ENCODE measurements at places on chromosomes 2 and 18.

GRCh38 chr2:98664323-98664722 is 55.9 kb downstream of the UNC50 start:
- DNase-seq, result peak; percentile 93

GRCh38 chr2:239465017-239466001 is 64.5 kb upstream of the HDAC4 start:
- DNase-seq, result no peak

DNA sequence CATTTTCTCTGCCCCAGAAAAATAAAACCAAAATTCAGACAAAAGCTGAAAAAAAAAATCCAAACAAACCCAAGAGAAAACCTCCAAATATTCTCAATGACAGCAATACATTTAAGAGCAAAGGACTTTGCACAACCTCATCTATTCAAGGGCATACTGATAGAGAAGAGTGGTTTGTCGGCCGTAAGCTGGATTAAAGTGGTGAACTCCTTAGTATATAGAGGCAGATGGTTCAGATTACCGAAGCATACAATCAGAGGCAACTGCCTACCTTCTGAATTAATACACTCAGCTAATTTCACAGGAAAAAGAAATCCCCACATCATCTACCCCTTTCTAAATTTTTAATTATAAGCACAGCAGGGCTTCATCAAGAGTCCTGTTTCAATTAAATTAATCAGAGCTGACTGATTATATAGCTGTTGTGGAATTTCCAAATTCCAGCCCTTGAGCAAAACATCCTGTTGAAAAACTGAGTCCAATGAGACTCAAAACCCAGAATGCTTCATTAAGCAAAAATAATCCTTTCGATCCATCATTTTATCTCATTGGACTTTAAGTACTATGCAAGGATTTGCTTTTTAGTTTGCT is at the start of gene CPLX4:
TSS of gene CPLX4 (minus strand) at position 190 of the 591 bp plus-strand sequence. CDS start at position 3, 187 bp downstream.
- no peak for DNase-seq

GRCh38 chr2:1166976-1167375 is 216.3 kb downstream of the SNTG2 start:
- no peak for DNase-seq

DNA sequence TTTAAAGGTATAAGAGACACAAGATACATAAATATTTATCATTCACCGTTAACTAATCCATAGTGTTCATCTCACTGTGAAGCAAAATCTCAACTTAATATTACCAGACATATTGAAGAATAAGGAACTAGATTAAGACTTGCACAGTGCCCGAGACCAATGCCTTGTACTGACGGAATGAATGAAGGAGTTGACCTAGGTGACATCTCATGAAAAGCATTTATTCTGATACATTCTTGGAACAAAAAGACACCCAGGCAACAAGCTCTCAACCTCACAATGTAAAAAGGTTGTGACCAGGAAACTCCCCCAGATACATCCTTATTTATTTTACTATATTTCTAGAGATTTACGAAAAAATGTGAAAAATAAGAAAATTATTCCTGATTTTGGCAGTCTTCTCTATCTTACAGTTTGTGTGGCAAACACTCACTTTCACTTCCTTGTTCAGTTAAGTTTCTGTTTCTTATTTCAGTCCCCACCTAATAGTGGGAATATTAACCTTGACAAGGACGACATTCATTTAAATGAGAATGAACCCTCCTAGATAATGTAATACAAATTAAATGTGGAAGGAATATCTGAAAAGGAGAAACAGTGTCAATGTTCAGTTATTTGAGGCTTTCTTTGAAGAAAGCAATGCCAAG is 28.4 kb downstream of the M1AP start:
- DNase-seq, result no peak

GRCh38 chr2:102910724-102911123 is 148.9 kb downstream of the TMEM182 start:
- DNase-seq, result no peak

GRCh38 chr2:238891457-238892203 is 43.7 kb downstream of the TWIST2 start:
- no peak for DNase-seq

- no peak for DNase-seq
Observed at GRCh38 chr2:71933467-71934319, 214.0 kb downstream of the CYP26B1 start.

DNA sequence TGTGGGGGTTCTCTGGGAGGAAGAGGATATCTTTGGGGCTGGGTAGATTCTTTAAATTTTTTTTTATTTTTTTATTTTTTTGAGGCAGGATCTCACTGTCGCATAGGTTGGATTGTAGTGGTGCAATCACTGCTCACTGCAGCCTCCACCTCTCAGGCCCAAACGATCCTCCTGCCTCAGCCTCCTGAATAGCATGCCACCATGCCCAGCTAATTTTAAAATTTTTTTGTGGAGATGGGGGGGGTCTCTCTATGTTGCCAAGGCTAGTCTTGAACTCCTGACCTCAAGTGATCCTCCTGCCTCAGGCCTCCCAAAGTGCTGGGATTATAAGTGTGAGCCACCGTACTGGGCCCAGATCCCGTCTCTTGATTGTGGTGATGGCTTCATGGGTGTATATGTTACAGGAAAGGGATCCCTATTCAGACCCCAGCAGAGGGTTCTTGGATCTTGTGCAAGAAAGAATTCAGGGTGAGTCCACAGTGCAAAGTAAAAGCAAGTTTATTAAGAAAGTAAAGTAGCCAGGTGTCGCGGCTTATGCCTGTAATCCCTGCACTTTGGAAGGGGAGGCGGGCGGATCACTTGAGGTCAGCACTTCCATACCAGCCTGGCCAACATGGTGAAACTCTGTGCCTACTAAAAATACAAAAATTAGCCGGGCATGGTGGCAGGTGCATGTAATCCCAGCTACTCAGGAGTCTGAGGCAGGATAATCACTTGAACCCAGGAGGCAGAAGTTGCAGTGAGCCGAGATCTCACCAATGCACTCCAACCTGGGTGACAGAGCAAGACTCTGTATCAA is 2.0 kb upstream of the C2orf68 start:
- DNase-seq, result no peak

- no peak for DNase-seq
Observed at GRCh38 chr2:139217641-139218040, 437.5 kb upstream of the NXPH2 start.

- no peak for DNase-seq
Observed at GRCh38 chr2:101989740-101990460, 1.9 kb upstream of the IL1R2 start.

All from T-helper 1 cell (primary cell).